GM04503 (cell line): ENCODE measurements at places on chromosomes 7 and 10.

GRCh38 chr10:15784662-15785300 lies 65.1 kb upstream of the ITGA8 start:
- DNase-seq = no peak

- DNase-seq = no peak
These were observed 176.4 kb downstream of the AHR start for GRCh38 chr7:17474724-17475344.

- DNase-seq = no peak
These were observed 47.5 kb upstream of the AGR3 start for GRCh38 chr7:16929146-16929762.

DNA sequence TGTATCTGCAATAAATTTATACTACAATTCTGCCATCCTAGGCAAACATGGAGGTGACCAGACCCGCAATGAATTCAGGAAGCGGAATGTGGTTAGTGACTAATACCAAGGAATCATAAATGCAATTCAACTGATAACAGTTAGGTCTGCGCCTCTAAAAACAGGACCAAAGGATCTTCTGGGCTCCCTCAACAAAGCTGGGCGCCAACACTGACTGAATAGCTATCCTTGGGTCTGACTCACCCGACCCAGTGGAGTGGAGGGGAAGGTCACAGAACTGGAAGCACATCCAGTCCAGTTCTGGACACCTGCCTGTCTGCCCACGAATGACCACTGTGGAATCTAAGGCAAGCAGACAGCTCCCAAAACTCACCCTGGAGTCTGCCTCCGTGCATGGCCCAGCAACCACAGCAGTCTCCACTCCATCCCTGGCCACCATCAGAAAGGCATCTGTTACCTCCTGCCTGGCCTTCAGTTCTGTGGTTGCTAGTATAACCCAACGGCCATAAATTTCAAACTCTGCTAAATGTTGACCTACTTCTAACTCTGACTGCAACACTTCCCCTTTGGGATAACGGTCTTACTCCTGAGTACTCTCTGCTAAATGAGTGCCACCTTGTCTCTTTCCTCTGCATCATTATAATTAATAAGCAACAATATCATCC lies 43.0 kb upstream of the DLX6 start:
- no peak for DNase-seq
